ENCODE measurements at places on chromosomes 12 and 14. TPM values are rescaled to one million over a fixed set of nuclear protein-coding genes. Genes with fewer than 3 reads are reported as not detected.

Gene DHRS2
- not detected for polyA plus RNA-seq

DNA sequence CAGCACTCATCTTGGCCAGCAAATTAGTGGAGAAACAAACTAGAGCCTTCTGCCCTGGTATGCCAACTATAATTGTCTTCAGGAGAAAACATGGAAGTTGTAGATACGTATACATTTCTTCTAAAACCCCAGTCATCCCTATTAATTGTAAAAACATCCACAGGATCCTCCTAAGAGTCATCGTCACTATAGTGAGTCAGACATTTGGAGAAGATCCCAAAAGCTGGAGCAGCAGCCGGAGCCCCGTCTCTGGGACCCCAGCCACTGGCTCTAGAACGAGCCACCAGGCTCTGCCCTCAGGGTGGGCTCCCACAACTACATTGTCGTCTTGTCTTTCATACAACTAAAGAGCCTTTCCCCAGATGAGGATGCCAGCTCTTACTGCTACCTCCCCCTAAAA, 15.5 kb downstream of the PRKAB1 start:
- DNase-seq: no peak

GRCh38 chr14:79749065-79749464, 462.2 kb downstream of the DIO2 start:
- no peak for DNase-seq

GRCh38 chr14:71183876-71184689, 276.8 kb downstream of the PCNX1 start:
- DNase-seq: no peak

DNA sequence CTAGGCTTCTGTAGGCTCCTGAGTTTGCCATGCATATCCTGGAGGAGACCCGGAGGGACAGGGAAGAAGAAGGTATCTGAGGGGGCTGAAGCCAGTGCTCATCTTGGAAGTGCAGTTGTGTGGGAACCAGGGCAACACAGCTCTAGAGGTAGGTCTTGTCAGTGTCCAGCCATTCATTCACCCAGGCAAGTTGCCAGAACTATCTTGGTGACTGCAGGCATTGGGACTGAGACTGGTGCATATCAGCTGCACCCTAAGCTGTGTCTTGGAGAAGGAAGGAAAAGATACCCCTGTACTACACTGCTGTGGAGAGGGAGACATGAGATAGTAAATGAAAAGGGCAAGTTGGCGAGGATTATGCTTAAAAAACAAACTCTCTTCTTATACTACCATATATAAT, 4.9 kb upstream of the WIF1 start:
- DNase-seq: no peak

DNA sequence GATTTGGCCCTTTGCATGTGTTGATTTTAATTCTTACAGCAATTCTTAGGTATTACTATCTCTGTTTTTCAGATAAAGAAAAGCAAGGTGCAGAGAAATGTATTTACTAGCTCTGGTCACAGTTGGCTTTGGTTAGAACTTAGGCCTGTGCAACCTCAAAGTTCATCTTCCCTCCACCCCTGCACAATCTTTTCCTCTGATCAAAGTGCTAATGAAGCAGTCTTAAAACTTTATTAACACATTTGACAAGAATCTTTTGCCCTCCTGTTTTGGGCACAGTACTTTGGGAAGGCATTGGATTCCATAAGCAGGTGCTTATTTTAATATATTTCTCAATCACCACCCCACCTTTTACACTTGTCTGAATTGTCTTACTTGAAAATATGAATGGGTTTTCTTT, 2.7 kb downstream of the IRAK4 start:
- no peak for DNase-seq

DNA sequence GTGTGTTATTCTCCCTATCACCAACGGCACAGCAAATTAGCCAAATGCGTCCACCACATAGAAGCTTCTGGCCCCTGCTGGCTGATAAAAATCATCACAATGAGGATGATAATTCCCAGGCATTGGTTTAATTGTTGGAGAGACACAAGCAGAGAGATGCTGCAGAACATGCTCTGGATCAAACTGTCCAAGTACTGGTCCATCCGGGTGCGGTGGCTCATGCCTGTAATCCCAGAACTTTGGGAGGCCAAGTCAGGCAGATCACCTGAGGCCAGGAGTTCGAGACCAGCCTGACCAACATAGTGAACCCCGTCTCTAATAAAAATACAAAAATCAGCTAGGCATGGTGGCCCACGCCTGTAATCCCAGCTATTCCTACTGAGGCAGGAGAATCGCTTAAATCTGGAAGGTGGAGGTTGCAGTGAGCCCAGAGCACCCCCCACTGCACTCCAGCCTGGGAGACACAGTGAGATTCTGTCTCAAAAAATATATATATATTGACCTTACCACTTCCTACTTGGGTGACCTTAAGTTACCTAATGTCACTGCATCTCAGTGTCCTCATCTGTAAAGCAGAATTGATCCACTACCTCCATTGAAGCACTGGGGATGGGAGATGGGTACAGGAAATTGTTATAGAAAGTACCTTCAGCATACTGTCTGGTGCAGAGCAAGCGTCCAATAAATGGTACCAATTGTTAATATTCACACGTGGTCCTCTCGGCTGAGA, 83.7 kb upstream of the EGLN3 start:
- no peak for DNase-seq

Measured in immature natural killer cell (primary cell).